Activated CD8-positive, alpha-beta T cell treated with anti-CD3 and anti-CD28 coated beads for 36 hours (primary cell): ENCODE measurements at places on chromosomes 13 and 19. TPM values are rescaled to one million over a fixed set of nuclear protein-coding genes. Genes with fewer than 3 reads are reported as not detected.

GRCh38 chr13:110220471-110220870 lies 86.5 kb downstream of the COL4A1 start:
- no peaks in the 10 kb centered on the region for H3K36me3 ChIP-seq
- no peak overlapping the region for H3K4me3 ChIP-seq
- DNase-seq: no peak
- peaks cover 8% of the 10 kb centered on the region for H3K27me3 ChIP-seq

The EFNB2 gene
- 0.20 TPM for total RNA-seq

The ZNF524 gene
- total RNA-seq: 12.3 TPM

GRCh38 chr13:28531077-28531844 lies 36.3 kb upstream of the FLT1 start:
- H3K4me1 ChIP-seq: no peaks in the 10 kb centered on the region
- peaks cover 36% of the 10 kb centered on the region for H3K27me3 ChIP-seq
- H3K27ac ChIP-seq: no peak overlapping the region

GRCh38 chr13:52808842-52809219 lies 39.6 kb downstream of the PCDH8 start:
- H3K4me3 ChIP-seq: no peak overlapping the region
- H3K27ac ChIP-seq: no peak overlapping the region
- peaks cover 5% of the 10 kb centered on the region for H3K4me1 ChIP-seq
- peaks cover 13% of the 10 kb centered on the region for H3K27me3 ChIP-seq
- no peaks in the 10 kb centered on the region for H3K36me3 ChIP-seq

GRCh38 chr19:5623397-5624017 lies 624 bp downstream of the SAFB start:
- H3K36me3 ChIP-seq: peaks cover 71% of the 10 kb centered on the region
- H3K27me3 ChIP-seq: no peaks in the 10 kb centered on the region

DNA sequence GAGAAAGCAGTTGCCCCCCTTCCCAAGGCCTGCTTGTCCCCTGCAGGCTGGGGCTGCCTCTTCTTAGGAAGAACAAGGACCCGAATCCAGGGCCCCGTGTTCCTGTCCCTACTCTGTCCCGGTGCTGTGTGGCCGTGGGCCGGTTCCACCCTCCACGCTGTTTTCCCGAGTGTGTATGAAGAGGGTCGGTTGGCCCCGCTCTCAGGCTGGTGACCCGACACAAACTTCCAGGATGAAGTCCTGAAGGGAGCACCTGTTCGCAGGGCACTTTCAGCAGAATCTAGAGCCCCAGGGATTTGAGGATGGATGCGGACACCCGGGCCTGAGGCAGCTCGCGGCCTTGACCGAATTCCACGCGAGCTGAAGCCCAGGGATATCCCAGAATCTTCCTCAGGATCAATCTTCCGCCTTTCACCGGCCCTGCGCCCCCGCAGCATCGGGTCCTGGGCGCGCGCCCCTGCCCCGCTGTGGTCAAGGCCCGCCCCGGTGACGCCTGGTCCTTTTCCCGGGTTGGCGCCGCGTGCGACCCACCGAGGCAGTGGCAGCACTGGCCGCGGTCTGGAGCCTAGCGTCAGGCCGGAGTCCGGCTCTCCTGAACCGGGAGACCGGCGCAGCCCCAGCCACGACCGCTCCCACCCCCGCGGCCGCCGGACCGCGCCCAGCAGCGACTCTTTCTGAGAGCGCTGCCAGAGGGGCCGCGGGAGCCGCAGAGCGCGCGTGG lies 528 bp upstream of the CHST8 start:
- H3K36me3 ChIP-seq: no peaks in the 10 kb centered on the region
- H3K4me1 ChIP-seq: no peaks in the 10 kb centered on the region
- peaks cover 47% of the 10 kb centered on the region for H3K27me3 ChIP-seq
- DNase-seq: no peak

The SWSAP1 gene
- total RNA-seq: 1.8 TPM

DNA sequence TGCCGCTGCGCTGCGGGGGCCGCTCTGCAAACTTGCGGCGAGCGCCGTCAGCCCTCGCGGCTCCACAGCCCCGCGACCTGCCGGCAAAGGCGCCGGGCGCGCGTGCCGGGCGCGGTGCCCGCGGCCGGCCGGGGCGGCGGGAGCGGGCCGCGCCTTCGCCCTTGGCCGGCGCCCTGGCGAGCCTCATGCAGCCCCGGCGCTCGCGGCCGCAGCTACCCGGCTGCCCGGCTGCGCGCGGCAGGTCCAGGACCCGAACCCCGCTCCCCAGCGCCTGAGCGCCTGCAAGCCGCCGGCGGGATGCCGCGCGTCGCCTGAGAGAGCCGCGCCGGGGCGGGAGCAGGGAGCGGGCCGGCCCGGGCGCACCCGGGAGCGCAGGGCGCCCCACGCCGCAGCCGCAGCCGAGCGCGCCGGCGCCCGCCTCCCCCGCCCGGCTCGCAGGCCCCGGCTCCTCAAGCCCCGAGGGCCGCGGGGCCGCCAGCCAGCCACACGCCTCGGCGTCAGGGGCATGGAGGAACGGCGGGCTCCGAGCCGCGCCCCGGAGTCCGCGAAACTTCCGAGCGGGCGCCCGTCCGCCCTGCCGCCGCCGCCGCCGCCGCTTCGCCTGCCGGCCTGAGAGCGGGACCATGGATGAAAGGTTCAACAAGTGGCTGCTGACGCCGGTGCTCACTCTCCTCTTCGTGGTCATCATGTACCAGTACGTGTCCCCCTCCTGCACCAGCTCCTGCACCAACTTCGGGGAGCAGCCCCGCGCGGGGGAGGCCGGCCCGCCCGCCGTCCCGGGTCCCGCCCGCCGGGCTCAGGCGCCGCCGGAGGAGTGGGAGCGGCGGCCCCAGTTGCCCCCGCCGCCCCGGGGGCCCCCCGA lies 564 bp downstream of the HS6ST3 start:
- no peak for DNase-seq
- no peak overlapping the region for H3K4me3 ChIP-seq
- peaks cover 45% of the 10 kb centered on the region for H3K27me3 ChIP-seq

GRCh38 chr13:30158774-30159445 lies 148.4 kb downstream of the KATNAL1 start:
- peak overlapping the region; percentile 60 for H3K27ac ChIP-seq
- H3K27me3 ChIP-seq: no peaks in the 10 kb centered on the region
- no peaks in the 10 kb centered on the region for H3K36me3 ChIP-seq
- H3K4me3 ChIP-seq: no peak overlapping the region
- peaks cover 34% of the 10 kb centered on the region for H3K4me1 ChIP-seq

- no peaks in the 10 kb centered on the region for H3K27me3 ChIP-seq
- no peaks in the 10 kb centered on the region for H3K4me1 ChIP-seq
- no peaks in the 10 kb centered on the region for H3K36me3 ChIP-seq
- no peak for DNase-seq
Observed at GRCh38 chr13:36549126-36549702, 116.9 kb downstream of the CCNA1 start.

DNA sequence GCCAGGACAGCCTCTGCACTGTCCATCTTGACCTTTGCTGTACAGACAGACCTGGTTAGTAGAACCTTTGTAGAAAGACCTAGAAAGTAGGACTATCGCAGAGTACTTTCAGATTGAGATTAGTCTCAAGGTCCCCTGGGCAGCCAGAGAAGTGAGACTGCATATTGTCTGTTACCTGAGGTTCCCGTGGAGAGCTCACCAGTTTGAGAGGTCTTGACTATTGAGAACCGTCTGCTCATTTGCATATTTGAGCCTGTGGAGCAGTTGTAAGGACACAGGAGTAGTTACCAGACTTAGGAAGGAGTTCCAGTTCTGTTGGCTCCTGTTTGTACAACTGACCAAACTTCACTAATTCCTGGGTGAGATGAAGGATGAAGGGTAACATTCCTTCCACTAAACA lies 66.2 kb downstream of the SPATA13 start:
- H3K27me3 ChIP-seq: no peaks in the 10 kb centered on the region
- no peak for DNase-seq

DNA sequence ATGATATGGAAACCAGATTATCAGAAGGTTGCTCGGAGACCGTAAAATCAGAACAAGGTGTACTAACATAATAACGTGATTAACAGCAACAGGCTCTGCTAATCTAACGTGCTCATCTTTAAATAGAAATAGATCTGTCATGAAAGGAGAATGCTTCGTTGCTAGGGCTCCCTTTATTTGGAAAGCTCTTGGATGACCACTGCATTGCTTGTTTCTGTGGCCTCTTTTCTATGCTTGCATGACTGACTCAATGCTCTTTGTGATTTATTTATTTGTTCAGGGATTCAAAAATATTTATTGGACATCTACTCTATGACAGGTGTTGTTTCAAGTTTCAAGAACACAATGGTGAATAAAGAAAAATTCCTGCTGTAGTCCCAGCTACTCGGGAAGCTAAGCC lies 22.3 kb upstream of the ZDHHC20 start:
- H3K36me3 ChIP-seq: peaks cover 2% of the 10 kb centered on the region
- H3K4me1 ChIP-seq: peaks cover 7% of the 10 kb centered on the region
- no peak for DNase-seq
- no peak overlapping the region for H3K4me3 ChIP-seq

The ZNF835 gene
- 3.3 TPM for total RNA-seq

The CDX2 gene
- total RNA-seq: not detected

DNA sequence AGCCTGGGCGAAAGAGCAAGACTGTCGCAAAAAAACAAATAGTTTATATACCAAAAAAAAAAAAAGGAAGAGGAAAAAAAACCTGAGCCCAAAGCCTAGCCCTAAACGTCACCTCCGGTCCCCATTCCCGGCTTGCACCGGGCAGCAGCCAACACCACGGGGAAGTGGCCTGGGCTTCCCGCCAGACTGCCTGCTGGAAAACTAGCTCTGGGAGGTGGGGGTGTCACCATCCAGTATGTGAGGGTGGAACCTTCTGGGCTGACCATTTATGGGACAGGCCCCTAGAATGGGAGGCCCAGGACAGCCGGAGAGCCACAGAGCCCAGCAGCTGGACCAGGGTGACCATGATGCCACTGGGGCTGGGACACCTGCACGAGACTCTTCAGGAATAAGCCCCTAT lies 37.3 kb downstream of the IL12RB1 start:
- no peaks in the 10 kb centered on the region for H3K36me3 ChIP-seq
- peaks cover 32% of the 10 kb centered on the region for H3K4me1 ChIP-seq
- no peaks in the 10 kb centered on the region for H3K27me3 ChIP-seq
- H3K27ac ChIP-seq: no peak overlapping the region
- no peak overlapping the region for H3K4me3 ChIP-seq
